Right atrium auricular region (tissue), 2 donors: ENCODE measurements at places on chromosomes 13 and 19.
A peak's percentile ranks its signal among the peaks of the same experiment; 100 is the strongest.

DNA sequence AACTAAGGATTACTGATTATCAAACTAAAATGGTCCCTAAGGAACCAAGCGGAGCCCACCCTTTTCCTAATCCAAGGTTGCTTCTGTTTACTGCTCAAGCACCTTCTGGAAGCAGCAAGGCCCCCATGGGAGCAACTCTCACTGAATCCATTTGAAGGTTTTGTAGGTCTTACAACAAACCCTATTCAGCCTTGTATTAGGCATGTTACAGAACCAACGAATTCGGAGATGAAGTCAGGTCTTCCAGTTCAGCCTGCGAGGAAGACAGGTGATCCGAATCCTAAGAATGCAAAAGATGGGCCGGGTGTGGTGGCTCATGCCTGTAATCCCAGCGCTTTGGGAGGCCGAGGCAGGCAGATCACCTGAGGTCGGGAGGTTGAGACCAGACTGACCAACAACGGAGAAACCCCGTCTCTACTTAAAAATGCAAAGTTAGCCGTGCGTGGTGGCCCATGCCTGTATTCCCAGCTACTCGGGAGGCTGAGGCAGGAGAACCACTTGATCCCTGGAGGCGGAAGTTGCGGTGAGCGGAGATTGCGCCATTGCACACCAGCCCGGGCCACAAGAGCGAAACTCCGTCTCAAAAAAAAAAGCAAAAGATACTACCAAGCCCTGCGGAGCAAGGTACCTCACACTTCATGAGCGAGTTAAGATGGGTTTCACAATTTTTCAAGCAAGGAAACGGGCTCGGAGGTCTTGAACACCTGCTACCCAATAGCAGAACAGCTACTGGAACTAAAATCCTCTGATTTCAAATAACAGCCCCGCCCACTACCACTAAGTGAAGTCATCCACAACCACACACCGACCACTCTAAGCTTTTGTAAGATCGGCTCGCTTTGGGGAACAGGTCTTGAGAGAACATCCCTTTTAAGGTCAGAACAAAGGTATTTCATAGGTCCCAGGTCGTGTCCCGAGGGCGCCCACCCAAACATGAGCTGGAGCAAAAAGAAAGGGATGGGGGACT lies 609 bp downstream of the ZAR1L start:
- DNase-seq = peak; percentile 69

DNA sequence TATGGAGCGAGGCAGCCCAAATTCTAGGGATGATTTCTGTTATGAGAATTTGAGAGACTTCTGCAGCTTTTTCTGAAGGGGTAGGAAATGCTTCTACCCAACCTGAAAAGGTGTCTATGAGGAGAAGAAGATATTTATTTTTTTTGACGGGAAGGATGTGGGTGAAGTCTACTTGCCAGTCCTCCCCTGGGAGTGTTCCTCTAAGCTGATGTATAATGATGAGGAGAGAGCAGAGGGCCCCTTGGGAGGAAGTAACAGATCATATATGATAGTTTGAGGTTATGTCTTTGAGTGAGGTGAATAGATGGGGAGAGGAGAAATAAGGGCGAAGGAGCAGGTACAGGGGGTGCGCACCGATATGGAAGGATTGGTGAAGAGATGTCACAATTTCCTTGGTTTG lies 910.6 kb upstream of the SLITRK5 start:
- no peak for DNase-seq

DNA sequence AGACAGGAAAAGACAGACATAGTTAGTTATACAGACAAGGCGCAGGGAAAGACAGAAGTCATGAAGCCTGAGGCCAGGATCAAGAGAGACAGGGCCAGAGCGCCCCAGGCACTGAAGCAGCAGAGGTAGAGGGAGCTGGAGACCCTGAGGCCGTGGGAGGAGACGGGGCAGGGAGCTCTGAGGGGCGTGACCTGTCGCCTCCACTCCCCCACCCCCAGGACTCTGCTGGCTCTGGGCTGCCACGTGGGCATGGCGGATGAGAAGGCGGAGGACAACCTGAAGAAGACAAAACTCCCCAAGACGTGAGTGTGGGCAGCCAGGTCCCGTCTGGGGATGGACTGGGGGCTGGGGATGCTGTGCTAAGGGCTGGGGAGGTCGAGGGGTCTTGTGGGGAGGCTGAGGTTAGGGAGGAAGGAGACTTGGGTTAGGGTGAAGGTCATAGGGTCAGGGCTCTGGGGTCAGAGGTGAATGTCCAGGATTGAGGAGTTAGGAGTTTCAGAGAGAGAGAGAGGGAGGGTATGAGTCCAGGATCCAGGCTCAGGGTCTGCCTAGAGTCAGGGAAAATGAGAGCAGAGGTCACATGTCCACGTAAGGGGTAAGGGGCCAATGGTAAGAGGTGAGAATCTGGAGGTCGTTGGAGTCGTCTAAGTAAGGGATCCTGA lies 31.1 kb downstream of the RYR1 start:
- no peak for DNase-seq

DNA sequence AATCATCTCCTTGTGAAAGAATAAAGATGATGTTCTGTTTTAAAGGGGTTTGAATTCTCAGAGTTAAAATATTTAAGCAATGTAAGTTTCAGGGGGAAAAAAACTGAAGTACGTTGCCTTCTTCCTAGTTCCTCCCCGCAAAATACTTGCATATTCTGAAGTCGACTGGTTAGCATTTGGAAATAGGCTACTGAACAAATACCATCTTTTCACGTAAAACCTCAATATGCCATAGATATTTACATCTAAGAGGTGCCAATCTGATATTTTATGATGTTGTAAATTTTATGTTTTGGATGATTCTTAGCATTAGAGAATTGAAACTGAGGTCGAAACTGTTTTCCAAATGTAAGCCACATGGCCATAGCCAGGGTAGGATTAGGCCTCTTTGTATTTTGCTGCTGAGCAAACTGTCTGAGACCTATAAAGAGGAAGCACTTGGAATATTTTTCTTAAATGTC lies 138.3 kb downstream of the FLT1 start:
- no peak for DNase-seq

GRCh38 chr13:109000207-109000606 lies 370.8 kb downstream of the MYO16 start:
- DNase-seq = no peak
